ENCODE measurements at places on chromosomes 3 and 15.

GRCh38 chr3:135009014-135009413 lies 214.0 kb downstream of the EPHB1 start:
- DNase-seq: no peak

GRCh38 chr15:78879517-78880241 lies 7.0 kb downstream of the MORF4L1 start:
- DNase-seq: no peak

GRCh38 chr3:130395916-130396315 lies 50.4 kb downstream of the COL6A5 start:
- no peak for DNase-seq

- DNase-seq: no peak
Observed at GRCh38 chr3:54665016-54665600, 262.8 kb downstream of the LRTM1 start.

GRCh38 chr3:143476965-143477640 lies 357.5 kb downstream of the CHST2 start:
- no peak for DNase-seq

DNA sequence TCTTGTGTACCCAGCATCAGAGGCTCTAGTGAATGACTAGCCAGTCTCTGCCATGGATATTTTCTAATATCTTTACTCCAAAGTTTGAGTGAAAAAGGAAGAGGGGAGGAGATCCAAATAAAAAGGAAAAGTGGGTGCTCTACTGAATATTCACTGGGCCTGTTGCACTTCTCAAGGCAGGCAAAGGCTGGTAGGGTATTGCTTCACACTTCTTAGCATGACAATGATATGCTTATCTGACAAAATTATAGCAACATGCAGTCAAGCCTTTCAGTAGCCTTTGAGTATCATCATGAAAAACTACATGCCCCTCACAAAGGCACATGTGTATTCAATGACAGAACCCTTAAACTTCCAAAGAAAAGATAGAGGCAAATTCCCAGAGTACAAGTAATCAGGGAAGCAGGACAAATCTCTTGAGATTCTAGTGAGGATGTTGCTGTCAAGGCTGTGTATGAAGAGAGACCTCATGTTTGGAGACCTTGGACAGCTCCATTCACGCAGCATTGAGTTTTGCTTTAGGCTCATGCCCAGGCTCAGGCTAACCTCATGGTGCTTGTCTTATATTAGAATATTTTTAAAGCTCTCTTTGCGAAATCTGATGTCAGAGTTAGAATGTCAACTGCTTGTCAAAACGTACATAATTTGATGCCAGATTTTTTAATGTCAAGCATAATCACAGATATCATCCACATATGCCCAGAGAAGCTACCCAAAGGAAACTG lies 506.9 kb downstream of the OCA2 start:
- DNase-seq: no peak

DNA sequence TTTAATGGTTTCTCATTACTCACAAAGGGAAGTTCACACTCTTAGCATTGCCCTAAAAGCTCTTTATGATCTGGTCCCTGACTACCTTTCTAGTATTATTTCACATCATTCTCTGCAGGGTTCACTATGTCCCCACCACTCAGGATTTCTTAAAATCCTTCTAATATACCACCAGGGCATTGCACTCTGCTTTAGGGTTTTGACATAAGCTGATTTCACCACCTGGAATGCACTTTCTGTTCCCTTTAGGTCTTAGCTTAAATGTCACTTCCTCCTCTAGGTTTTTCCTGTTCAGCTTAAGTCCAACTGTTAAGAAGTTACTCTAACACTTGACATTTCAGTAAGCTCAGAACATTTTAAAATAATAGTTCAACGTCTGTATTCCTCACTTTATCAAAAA lies 81.7 kb downstream of the HCN4 start:
- no peak for DNase-seq

DNA sequence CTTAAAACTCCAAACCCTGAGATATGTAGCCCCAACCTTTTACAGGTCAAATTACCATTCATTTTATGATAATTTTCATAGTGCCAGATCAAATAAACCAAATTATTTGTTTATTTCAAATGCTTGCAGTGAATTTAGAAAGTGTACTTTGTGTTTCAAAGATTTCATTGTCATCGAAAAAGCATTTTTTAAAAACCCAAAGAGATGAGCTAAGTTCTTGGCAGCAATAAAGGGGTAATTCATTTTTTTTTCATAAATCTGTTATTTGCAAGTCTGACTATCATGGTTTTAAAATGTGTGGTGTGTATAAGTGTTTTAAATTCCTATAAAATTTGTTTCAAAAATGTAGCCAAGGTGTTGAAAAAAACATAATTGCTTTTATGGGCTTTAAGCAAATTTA lies 17.2 kb downstream of the PTX3 start:
- DNase-seq: no peak

- no peak for DNase-seq
Observed at GRCh38 chr3:179088306-179088705, 16.7 kb upstream of the ZMAT3 start.

GRCh38 chr15:89122505-89123180 lies 34.4 kb downstream of the ABHD2 start:
- no peak for DNase-seq

- DNase-seq: no peak
Observed at GRCh38 chr15:63402498-63403253, 21.0 kb upstream of the CA12 start.

DNA sequence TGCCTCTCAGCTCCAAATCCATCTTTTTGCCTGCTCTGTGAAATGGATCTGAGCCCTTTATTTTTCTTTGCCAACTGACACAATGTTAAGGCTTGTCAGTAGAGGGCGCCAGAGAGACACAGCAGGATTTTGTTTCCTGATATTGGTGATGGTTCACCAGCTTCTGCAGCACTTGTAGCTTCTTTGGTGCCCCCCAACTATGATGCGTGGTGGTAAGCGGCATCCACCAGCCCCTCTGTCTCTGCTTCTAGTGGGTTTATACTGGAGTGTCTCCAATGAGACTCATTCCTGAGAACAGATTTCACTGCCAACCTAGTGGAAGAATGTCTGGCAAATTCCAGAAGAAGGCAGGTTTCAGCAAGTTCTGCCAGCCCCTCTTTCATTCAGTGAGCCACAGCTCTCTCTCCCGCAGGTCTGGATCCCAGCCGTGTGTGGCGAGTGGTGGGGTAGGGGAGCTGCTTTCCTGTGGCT lies 471.9 kb upstream of the FRG2C start:
- DNase-seq: no peak

DNA sequence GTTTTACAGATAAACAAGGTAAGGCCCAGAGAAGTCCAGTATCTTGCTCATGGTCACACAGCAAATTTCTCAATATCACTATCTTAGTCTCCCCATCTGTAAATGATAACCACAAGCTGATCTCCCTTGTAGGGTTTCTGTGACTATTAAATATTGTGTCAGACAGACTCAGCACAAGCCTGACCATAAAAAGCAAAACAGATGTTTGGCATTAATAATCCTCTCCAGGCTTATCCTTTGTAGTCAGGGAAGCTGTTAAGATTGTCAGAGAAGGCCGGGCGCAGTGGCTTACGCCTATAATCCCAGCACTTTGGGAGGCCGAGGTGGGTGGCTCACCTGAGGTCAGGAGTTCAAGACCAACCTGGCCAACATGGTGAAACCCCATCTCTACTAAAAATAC lies 173.2 kb upstream of the PRICKLE2 start:
- DNase-seq: no peak

DNA sequence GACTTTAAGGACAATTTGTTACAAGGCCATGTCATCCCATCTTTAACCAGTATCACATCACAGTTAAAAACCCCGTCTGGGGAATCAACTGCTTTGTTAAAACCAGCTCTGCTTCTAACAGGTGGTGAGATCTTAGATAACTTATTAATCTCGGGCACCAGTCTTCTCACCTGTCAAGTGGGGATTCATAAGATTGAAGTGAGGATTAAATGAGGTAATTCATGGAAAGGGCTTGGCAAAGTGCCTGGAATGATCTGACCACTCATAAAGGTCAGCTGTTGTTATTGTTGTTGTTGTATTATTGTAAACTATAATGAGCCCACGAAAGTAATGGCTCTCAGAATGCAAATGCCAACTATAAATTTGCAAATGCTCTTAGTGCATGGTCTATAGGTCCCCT lies 30.1 kb upstream of the SLC24A5 start:
- no peak for DNase-seq

DNA sequence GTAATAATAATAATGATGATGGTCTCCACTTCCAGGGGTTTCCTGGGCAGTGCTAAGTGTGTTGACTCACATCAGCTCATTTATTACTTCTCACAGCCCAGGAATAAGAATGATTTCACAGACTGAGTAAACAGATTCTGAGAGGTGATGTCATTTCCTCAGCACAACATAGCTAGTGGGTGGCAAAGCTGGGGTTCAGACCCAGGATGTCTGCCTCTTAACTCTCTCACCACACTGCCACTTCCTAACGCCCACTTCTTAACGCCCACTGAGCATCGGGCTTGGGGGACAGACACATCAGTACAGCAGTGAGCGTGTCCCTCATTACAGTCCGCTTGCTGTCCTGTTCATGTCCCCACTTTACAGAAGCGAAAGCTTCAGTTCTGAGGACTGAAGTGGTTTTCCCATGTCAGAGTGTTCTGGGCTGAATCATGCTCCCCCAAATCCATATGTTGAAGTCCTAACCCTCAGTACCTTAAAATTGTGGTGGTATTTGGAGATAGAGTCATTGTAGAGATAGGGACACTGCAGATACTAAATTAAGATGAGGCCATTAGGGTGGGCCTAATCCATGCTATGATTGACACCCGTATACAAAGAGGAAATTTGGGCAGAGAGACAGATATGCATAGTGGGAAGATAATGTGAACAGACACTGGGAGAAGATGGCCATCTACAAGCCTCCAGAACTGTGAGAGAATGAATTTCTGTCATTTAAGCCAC lies 68.0 kb downstream of the ATP2B2 start:
- no peak for DNase-seq

DNA sequence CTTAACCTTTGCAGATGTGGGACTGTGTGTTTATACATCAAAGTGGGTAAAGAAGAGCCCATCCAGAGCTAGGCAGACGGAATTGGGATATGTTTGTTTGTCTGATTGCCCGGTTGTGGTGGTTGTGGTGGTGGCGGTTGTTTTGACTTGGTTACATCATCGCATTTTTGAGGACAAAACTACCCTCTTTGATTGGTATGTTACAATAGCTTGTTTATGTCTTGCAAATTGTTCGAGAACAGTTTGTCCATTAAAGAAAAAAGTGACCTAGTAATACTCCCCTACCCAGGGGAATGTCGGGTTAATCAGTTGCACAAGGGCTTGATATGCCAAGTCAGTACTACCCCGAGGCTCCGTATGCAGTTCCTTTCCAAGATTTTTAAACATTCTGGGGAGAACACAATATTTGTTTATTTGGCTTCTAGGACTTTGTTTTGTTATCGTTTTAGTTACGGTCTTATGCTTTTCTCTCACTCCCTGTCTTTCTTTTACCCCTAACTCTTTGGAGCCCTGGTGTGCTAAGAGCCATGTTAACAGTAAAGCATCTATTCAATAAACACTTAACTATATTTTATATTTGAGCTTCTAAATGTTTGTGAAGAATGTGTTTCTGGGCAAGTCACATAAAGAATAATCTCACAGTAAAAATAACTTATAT lies 315.4 kb downstream of the LPP start:
- DNase-seq: no peak

DNA sequence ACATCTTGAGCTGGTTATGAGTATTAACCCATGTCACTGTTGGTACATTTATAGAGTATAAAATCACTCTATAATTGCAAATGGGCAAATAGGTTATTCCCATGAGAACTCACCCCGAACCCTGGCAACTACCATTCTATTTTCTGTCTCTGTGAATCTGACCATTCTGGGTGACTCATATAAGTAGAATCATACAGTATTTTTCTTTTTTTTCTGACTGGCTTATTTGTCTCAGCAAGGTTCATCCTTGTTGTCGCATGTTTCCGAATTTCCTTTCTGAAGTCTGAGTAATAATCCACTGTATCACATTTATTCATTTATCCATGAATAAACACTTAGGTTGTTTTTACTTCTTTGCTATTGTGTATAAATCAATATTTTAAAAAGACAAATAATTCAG lies 59.9 kb upstream of the CHRM5 start:
- no peak for DNase-seq

GRCh38 chr3:106399761-106400160 lies 530.9 kb upstream of the CBLB start:
- DNase-seq: no peak

DNA sequence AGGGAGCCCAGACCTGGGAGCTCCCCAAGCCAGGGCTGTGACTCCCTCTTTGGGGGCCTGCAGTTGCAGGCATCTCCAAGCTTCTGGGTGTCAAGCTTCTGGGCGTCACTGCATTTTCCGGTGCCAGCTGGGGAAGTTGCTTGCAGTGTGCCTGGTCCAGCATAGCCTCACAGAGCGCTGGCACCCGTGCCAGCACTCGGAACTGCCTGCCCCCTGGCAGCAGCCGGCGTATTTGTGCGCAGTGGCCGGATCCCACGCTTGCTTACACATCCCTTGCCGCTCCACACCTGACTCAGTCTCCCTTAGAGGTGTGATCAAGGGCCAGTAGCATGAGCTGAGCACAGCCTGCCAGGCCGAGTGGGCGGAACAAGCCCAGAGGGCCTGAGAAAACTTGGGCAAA lies 37.0 kb downstream of the COMMD2 start:
- no peak for DNase-seq

GRCh38 chr3:177563792-177564191 lies 366.5 kb upstream of the TBL1XR1 start:
- DNase-seq: no peak

DNA sequence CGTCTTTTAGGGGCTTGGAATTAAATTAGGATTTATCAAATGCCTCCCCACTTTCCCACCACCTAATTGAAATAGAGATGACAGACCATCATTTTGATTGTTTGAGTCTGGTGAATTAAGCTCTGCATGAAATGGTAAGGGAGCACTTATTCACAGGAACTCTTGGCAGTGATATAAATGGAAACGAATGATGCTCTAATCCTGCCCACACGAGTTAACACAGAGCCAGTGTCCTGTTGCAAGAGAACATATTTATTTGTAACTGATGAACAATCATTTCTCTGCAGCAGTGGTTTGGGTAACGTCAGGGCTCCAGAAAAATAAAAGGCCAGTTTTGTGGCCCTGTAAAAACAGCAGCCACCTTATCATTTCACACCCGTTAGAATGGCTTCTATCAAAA lies 163.3 kb downstream of the FEZF2 start:
- DNase-seq: no peak
